Motor neuron (in vitro differentiated cells): ENCODE measurements at places on chromosomes 12 and 14.

- no peak for ATAC-seq
Observed at GRCh38 chr14:29587761-29588470, 339.7 kb downstream of the PRKD1 start.

DNA sequence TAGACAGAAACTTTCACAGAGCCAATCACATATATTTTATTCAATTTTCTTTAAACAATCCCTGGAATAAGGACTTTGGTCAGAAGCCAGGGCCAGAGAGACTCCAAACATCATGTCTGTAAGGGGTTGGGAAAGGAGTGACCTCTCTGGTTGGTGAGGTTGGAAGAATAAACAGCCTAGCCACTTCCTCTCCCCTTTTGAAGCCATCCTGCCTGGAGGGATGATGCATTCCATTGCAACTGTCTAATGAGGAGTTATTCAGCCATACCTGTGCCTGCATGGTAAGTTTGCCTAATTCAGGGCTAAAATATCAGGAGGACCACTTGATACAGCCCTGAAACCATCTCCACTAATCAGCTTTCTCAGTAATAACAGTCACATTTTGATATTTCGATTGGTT lies 299.8 kb downstream of the KCNH5 start:
- ATAC-seq: no peak

DNA sequence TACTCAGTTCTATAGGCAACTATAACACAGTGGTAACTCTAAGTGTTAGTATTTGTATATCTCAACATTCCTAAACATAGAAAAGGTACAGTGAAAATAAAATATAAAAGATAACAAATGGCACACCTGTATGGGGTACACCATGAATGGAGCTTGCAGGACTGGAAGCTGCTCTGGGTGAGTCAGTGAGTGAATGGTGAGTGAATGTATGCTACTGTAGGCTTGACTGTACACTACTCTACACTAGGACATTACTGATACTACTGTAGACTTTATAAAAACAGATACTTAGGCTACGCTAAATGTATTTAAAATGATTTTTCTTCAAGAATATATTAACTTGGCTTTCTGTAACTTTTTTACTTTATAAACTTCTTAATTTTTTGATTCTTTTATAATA lies 25.5 kb downstream of the TEAD4 start:
- ATAC-seq: no peak

DNA sequence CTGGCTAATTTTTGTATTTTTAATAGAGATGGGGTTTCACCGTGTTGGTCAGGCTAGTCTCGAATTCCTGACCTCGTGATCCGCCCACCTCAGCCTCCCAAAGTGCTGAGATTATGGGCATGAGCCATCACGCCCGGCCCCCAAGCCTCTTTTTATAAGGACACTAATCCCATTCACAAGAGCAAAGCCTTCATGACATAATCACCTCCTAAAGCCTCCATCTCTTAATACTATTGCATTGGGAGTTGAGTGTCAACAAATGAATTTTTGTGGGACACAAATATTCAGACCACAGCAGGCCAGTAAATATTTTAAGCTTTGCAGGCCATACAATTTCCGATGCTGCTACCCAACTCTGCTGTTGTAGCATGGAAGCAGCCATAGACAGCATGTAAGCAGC lies 10.9 kb downstream of the RNF212B start:
- ATAC-seq: no peak

DNA sequence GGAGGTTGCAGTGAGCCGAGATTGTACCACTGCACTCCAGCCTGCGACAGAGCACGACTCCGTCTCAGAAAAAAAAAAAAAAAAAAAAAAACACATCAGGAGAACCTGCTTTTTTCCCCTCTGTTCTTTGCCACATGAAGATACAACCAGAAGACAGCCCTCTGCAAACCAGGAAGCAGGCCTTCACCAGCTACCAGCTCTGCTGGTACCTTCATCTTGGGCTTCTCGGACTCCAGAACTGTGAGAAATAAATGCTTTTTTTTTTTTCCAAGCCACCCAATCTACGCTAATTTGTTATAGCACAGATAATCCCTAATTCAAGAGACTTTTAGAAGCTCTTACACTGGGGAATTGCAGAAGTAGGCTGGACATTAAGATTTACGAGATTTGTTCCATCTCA lies 121.2 kb downstream of the GARIN6 start:
- no peak for ATAC-seq

- ATAC-seq: no peak
Observed at GRCh38 chr12:111451649-111452129, 46.0 kb downstream of the SH2B3 start.

- peak; percentile 24 for ATAC-seq
Observed at GRCh38 chr12:89484470-89484869, 40.1 kb downstream of the GALNT4 start.

DNA sequence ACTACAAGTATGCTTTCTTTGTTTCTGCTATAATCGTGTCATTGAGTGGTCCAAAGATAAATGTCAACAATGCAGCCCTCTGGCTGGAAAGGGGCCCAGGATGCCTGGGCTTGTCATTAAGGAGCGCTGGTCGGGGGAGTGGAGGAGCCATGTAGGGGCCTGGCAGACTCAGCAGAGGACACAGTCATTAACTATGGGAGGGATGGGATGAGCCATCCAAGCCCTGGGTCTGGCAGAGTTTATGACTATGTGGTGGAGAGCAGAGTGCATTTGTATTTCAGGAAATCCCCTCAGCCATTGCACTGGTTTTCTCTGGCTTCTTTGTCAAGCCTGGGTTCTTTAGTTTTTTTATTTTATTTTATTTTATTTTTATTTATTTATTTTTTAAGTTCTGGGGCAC lies 243.1 kb downstream of the C12orf75 start:
- no peak for ATAC-seq

DNA sequence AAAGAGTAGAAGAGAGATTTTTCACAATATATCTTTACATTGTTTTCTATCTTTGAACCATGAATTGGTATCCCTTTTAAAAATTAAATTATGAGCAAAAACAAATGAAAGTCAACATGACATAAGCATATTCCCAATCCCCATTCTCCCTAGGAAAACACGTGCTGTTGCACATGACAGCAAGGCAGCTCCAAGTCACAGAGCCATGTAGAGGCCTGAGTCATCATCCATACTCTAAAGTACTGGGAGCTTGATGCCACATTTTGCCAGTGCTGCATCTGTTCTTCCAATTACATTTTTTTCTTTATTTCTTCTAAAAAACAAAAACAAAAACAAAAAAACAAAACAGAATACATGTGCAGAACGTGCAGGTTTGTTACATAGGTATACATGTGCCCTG lies 115.2 kb downstream of the ITPR2 start:
- peak; percentile 46 for ATAC-seq

- no peak for ATAC-seq
Observed at GRCh38 chr12:52776435-52776834, 710 bp downstream of the KRT76 start.

GRCh38 chr14:51248016-51248987 lies 8.3 kb downstream of the TMX1 start:
- ATAC-seq: no peak

- ATAC-seq: no peak
Observed at GRCh38 chr14:96109596-96110355, 70.6 kb downstream of the C14orf132 start.

DNA sequence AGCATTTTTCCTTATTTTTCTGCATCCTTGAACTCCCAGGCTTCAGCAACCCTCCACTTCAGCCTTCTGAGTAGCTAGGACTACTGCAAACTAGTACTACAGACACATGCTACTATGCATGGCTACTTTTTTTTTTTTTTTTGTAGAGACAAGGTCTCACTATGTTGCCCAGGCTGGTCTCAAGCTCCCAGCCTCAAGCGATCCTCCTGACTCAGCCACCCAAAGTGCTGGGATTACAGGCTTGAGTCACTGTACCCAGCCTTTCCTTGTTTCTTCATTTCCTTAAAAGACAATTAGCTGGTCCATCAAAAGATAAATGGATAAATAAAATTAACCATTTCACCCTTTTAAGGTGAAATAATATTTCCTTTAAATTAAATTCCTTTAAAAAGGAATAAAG lies 205.8 kb downstream of the SPTSSA start:
- ATAC-seq: no peak

- ATAC-seq: no peak
Observed at GRCh38 chr14:91399868-91400640, 17.6 kb downstream of the CCDC88C start.

- ATAC-seq: peak; percentile 15
Observed at GRCh38 chr14:33455654-33456345, 495.1 kb downstream of the EGLN3 start.

DNA sequence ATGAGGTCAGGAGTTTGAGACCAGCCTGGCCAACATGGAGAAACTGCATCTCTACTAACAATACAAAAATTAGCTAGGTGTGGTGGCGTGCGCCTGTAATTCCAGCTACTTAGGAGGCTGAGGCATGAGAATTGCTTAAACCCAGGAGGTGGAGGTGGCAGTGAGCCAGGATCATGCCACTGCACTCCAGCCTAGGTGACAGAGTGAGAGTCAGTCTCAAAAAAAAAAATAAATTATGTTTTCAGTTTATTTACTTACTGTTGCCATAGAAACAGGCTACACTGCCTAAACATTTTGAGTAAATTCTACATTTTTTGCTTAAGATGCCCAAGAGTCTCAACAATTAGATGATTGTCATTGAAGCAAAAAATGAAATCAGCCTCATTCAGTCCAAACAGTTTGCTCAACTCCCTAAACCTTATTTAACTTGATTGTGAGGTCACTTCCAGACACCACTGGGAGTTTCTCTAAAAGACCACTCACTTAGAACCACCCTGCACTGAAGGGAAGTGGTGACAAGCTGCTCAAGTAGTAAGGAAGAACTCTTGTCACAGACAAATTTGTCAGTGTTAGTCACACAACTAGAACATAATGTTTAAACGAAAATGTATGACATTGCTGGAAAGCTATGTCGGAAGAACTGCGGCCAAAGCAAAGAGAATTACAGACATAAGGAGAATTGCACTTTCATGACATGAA lies 9.8 kb upstream of the GNPNAT1 start:
- ATAC-seq: peak; percentile 83

DNA sequence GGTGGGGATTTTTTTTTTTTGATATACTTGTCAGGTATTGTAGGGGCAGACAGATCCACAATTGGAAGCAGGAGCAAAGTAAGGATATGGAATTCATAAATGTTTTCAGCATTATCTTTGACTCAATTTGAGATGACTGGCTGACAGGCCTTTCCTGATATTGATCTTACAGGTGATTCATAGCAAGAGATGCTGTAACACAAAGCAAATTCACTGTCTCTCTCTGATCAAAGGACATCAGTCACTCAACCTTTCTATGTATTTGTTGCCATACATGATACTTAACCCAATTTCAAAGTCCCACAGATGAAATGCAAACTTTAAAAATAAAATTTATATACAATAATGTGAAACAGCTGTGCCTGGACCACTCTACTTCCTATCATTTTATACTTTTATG lies 1506.9 kb downstream of the AACS start:
- ATAC-seq: no peak

DNA sequence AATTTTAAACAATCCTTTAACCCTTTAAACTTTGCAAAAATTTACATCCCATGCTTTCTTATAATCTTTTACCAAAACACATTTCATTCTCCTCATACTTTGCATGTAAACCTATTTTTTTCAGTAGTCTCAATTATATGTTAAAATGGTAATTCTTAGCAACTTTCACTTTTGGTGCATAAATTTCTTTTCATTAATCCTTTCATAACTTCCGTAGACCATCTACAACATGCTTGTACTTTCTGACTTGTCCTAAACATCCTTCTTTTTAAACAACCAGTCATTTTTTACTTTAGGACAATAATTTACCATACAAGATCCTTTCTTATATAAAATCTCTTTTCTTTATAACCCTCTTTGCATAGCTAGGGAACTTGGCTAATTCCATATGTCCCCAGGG lies 19.5 kb downstream of the CCDC91 start:
- ATAC-seq: no peak

- no peak for ATAC-seq
Observed at GRCh38 chr14:102565959-102566358, 26.5 kb upstream of the RCOR1 start.

DNA sequence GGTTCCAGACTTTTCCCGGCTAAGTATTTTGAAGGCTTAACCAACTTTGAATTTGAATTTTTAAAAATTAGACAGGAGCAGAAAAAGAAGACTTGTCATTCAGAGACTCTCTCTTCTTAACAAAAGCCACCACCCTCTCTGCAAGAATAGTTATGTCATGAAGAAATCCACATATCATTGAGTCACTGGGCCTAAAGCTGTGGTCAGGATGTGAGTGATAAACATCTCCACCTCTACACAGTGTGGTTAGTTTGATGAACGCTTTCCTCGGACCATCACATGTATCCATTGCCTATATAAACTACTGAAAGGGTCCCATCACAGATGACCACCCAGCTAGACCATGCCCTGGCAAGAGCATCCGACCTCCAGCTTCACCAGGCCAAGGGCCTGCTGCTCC lies 226.1 kb downstream of the KSR2 start:
- ATAC-seq: no peak

- ATAC-seq: peak; percentile 87
Observed at GRCh38 chr14:101177301-101177971, 273.9 kb upstream of the RTL1 start.

DNA sequence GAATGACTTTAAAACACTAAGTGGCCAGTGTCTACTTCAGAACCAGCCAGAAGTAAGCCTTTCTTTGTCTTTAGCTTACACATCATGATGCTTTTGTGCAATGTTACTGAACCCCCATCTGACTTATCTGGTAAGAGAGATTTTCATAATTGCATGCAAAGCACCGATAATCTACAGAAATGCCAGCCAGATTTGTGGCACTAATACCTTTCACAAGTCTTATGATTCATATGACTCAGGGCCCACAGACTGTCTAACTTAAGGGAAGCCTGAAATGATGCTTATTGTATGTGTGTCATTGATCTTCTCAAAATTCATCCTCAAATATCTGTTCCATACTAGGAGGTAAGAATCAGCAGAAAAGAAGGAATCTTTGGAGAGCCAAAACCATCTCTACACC lies 18.0 kb downstream of the IGF1 start:
- no peak for ATAC-seq

- ATAC-seq: no peak
Observed at GRCh38 chr12:26046906-26047305, 77.9 kb downstream of the BHLHE41 start.
